Right cardiac atrium (tissue), 5 donors: ENCODE measurements at places on chromosomes 12 and 14. TPM values are rescaled to one million over a fixed set of nuclear protein-coding genes. Genes with fewer than 3 reads are reported as not detected.

GRCh38 chr14:103984196-103984595 lies 41.9 kb upstream of the RD3L start:
- no peak for DNase-seq

- no peak for DNase-seq
Observed at GRCh38 chr12:6045438-6045837, 79.0 kb downstream of the VWF start.

DNA sequence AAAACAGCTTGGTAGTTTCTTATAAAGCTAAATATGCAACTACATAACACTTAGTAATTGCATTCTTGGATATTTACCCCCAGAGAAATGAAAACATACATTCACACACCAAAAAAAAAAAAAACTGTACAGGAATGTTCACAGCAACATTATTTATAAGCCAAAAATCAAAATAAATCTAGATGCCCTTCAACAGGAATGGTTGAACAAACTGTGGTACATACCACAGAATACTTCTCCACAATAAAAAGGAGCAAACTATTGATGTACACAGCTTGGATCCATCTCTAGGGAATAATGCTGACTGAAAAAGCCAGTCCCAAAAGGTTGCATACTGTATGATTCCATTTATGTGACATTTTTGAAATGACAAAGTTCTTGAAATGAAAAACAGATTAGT lies 62.1 kb upstream of the SLC38A4 start:
- DNase-seq, result no peak

CLEC1A gene
- total RNA-seq, result 4.1 TPM

PGAM5 gene
- total RNA-seq, result 23.2 TPM

KCNMB4 gene
- 2.4 TPM for total RNA-seq

DNA sequence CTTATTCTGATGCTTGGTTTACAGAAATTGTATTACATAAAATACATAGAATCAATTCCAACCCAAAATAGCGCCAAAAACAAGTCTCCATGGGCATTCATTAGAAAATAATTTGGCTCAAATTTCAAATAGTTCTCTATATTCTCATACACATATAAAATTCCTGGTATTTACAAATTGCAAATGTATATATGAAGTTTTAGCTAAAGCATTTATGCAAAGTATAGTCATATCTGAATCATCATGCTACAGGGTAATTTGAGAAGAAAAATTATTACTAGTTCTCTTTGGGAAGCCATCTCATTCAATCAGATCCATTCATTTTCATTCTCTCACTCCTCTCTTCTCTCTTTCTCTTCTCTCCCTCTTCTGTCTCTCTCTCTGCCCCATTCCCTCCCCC lies 257.8 kb downstream of the DPF3 start:
- no peak for DNase-seq

DNA sequence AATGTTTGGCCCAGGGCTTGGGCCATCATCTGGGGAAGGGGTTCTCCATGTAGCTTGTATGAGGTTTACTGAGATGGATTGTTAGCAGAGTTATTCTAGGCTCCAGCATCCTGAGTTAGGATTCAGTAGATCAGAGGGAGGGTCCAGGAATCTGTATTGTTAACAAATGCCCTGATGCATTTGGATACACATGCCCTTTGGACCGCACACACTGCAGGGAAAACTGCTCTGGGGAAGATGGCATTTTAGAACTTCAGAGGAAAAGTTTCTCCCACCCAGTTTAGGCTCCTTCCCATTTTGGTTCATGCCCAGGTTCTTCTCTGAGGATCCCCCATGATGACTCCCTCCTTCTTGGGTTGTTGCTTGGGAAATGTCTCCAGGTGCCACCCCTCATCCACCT lies 193.3 kb downstream of the KTN1 start:
- no peak for DNase-seq

PPP2R5E gene
- 36.6 TPM for total RNA-seq

GRCh38 chr12:127595506-127595905 lies 671.5 kb upstream of the TMEM132C start:
- no peak for DNase-seq

DNA sequence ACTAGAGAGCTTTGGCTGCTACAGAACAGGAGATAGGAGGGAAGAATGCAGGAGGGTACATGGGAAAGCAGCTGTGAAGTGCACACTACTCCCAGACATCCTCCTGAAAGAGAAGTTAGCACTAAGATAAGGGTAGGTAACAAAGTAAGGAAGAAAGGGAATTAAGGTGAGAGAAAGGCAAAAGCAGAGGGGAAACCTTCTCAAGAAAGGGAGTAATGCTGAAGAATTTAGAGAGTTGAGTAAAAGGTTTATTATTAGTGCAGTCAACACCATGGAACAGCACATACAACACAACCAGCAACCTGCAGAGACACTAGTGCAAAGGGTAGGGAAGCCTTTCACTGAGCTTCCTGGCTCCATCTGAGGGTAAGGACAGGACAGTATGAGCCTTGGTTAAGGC lies 15.0 kb upstream of the SMARCC2 start:
- no peak for DNase-seq

- no peak for DNase-seq
Observed at GRCh38 chr14:35858521-35859209, 32.5 kb downstream of the BRMS1L start.

RNU6-7 gene
- total RNA-seq, result not detected

P2RX2 gene
- total RNA-seq, result not detected

PDE3A gene
- 156 TPM for total RNA-seq

GRCh38 chr12:122726080-122726558 lies 4.5 kb downstream of the HCAR1 start:
- no peak for DNase-seq

DHRS2 gene
- total RNA-seq, result not detected

DNA sequence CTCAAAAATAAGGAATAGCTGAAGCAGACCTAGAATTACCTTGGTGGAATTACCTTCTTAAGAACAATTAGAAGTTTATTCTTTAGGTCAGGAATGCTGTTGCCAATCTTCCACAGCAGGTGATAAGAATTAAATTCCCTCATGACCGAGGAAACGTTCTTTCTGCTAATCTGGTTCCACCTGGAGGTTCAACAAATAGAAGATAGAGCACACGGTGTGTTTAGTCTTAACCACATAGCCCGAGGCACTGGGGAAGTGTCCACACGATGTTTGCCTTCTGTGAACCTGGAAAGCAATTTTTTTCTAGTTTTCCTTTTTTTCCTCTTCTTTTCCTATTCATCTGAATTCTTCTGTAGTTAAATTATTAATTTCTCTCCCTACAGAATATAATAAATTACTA lies 906.9 kb downstream of the NRXN3 start:
- DNase-seq, result no peak

CLEC2A gene
- total RNA-seq, result not detected

GRCh38 chr14:75825147-75825592 lies 156.6 kb downstream of the TGFB3 start:
- no peak for DNase-seq

DPPA3 gene
- not detected for total RNA-seq

OTOGL gene
- 17.8 TPM for total RNA-seq

NINJ2 gene
- 7.4 TPM for total RNA-seq

DNA sequence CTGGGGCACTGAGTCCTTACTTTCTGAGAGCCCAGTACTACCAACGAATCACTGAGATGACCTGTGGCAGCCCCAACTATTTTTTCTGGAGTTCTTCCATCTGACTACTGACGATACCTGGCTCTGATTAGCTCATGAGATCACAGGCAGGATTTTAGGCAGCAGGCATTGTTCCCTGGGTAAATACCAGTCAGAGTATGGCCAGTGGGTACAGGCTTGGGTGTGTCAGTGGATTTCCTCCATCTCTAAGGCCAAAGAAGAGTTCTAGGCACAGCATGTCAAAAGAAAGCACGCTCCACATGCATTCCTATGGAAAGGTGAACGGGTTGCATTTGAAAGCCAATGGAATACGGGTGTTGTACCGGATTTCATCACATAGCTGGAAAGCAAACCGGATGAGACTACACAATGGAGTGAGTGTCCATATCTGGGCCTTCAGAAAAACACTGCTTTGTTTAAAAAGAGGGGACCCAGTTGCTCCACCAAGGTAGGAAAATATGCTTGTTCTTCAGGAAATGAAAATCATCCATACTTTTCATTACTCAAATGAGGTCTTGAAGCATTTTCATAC lies 55.0 kb downstream of the PAX9 start:
- DNase-seq, result no peak

DDX47 gene
- 31.9 TPM for total RNA-seq

GRCh38 chr12:52387859-52388258 lies 2.4 kb upstream of the KRT84 start:
- DNase-seq, result peak; percentile 30

EIF5 gene
- 247 TPM for total RNA-seq

- DNase-seq, result no peak
Observed at GRCh38 chr12:27644158-27644845, 51.9 kb upstream of the REP15 start.

- DNase-seq, result no peak
Observed at GRCh38 chr12:79547044-79547734, 143.6 kb downstream of the PAWR start.

- peak; percentile 73 for DNase-seq
Observed at GRCh38 chr12:108629824-108630476, 3.7 kb downstream of the SELPLG start.

GRCh38 chr14:35088514-35088913 lies 33.3 kb downstream of the PPP2R3C start:
- no peak for DNase-seq

ANKRD33 gene
- total RNA-seq, result not detected

DNA sequence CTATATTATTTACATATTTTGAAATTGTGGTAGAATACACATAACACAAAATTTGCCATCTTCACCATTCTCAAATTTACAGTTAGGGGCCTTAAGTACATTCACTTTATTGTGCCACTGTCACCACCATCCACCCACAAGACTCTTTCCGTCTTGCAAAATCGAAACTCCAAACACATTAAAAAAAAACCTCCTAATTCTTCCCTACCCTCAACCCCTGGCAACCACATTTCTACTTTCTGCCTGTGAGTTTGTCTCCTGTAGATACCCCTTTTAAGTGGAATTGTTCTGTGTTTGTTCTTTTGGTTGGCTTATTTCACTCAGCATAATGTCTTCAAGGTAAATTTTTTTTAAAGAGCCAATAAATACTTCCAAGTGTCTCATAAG lies 31.6 kb upstream of the AMIGO2 start:
- no peak for DNase-seq

GRCh38 chr14:34463598-34463961 lies 1.5 kb upstream of the SPTSSA start:
- no peak for DNase-seq

DNA sequence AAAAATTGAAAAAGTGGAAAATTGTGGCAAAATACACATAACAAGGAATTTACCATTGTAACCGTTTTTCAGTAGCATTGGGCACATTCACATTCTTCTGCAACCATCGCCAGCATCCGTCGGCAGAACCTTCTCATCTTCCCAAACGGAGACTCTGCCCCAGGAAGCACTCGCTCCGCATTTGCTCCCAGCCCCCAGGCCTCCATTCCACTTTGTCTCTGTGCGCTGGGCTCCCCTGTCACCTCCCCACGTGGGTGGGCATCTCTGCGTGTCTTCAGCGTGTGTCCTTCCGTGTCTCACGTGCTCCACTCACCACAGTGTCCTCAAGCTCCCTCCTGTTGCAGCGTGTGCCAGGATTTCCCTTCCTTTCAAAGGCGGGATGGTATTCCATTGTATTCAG lies 9.9 kb downstream of the GPR132 start:
- DNase-seq, result no peak

- DNase-seq, result no peak
Observed at GRCh38 chr12:82919388-82920054, 232.8 kb downstream of the TMTC2 start.

ABCC9 gene
- 60.9 TPM for total RNA-seq

DNA sequence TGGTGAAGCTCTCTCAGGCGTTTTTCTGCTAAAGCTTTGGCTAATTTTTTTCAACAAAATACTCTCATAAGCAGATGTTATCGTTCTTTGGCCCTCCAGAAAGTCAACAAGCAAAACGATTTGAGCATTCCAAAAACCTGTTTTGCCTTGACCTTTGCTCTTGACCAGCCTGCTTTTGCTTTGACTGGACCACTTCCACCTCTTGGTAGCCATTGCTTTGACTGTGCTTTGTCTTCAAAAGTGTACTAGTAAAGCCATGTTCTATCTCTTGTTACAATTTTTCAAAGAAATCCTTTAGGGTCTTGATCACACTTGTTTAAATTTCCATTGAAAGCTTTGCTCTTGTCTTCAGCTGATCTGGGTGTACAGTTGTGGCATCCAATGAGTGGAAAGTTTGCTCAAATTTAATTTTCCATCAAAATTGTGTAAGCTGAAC lies 10.7 kb upstream of the ARID4A start:
- no peak for DNase-seq

NTS gene
- not detected for total RNA-seq

BIN2 gene
- total RNA-seq, result 3.3 TPM
